AG10803 (cell line): ENCODE measurements at places on chromosomes 7 and 10.

DNA sequence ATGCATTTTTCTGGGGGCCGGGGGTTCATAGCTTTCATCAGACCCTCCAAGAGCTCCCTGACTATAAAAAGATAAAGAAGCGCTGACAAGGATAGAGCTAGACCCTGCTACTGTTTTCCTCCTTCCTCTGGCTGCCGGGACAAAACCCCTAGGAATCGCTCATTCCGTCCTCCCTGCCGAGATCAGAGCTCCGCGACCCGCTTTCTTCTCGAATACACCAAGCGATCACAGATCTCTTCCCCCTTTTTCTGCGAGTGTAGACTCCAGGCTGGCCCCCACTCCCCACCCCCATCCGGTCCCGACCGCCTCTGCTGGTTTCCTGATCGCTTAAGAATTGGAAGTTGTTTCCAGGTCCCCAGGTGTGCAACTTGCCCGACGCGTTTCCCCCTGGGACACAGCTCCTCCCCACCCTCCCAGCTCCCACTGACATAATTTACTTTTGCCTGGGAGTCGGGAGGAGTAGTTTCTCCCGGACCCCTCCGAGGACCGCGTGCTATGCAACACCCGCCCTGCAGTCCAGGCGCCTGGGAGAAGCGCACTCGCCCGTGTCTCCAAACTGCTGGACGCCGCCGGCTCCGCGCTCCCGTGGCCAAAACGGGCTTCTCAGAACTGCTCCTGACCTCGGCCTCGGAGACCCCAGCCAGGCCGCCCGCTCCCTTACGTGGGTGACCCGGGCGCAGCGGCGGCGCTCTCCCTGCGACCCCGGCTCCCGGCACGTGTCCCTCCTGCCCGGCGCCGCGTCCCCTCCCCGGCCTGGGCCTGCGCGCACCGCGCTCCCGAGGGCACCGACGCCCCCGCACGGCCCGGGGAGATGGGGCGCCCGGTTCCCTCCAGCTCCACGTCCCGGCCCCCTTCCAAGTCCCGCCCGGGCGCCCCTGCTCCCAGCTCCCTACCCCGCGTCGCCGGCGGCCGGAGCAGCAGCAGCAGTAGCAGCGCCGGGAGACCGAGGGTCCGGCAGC is 552 bp downstream of the IL15RA start:
- DNase-seq, result peak; percentile 57

- peak; percentile 93 for DNase-seq
Measured at GRCh38 chr7:82810558-82811259, 352.0 kb downstream of the PCLO start.

DNA sequence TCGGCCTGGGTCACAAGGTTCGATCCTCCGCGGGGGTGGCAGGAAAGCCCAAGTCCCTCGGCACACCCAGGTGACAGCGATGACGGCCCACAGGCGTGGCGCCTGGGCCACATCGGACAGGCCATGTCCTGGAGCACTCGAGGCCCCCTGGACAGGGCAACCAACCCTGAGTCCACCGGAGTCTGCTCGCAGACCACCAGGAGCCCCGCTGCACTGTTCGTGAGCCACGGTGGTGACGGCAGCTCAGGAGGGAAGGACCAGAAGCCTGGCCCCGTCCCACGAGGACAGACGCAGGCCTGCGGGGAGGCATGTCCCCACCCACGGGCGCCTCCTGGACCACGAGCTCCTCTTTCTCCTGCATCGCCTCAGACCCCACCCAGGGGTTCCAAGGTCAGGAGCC is 22.4 kb upstream of the GPR146 start:
- DNase-seq, result no peak

DNA sequence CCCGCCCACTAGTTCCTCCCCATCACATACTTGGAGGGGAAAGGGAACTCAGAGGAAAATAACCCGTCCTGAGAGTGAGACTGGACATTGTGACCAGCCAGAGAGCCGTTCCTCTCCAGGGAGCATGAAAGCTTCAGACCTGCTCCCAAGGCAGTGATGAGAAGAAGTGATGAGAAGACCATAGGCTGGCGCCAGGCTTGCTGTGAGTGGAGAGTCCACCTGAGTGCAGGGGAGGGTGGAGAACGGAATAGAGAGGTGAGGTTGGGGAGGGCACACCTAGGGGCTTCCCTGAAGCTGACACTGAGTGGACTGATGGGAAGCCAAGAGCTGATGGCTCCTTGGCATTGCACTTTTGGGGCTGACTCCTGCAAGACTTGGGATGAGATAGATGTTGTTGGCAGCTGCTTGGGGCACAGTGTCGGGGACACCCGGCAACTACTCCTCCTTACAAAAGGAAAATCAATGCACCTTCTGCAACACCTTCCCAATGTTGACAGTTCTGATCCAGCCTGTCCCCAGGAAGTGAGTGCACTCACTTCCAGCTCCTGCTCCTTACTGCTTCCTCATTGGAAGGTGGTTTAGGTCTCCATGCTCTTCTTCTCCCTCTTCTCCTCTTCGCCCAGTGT is 79.4 kb downstream of the EMX2 start:
- no peak for DNase-seq
